Posterior cingulate gyrus (tissue), 11 donors: ENCODE measurements at places on chromosomes 4 and X.

DNA sequence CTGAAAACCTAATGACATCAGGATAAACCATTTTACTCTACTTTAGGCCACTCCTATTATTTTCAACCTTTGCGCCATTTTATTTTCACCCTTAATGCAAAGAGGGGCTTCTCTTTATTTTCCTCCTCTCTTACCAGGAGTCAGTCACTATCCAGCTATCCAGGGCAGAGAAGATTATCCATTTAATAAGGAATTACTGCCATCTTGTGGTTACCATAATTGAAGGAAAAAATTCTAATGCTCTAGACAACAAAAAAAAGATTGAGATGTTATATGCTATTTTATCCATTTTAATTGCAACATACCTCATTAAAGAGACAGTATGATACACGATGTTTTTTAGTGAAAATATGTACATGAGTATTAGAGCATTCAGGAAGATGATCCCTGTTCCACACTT, 514.5 kb upstream of the FAM241A start:
- no peak for DNase-seq

DNA sequence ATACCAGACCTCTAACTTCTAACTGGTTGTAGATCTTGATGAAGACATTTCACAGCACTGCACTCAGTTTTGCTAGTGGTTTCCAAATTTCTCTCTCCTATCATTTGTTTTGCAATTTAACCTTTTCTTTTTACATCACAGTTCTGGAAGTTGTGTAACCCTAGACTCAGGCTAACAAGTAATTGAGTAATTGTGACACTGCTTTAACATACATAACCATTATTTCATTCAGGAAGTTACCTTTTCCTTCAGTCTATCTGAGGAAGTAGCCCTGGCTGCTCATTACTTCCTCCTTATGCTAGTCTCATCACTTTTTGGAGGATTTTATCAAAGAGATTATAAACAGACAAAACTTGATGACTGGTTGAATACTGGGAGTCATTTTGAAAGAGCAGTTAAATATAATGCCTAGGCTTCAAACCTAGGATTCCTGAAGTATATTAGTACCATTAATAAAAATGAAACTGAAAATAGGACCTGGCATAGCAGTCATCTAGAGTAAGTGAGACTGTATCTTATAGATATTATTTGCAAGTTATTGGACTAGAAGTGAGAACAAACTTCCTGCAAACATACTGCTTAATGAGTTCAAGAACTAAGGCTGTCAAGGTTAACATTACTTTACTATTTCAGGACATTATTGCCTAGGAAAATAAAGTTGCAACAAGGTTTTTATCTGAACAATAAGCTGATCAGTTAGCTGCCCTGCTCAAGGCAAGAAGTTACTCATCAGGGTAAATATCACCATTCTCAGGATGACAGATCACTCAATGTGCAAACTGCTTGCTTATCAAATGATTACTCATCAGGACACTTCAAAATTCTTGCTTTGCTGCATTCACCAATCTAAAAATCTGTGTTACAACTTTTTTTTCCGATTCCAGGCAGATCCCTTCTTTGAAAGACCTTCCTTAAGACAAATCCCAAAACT, 25.6 kb upstream of the TEX13C start:
- no peak for DNase-seq

GRCh38 chrX:72037601-72038000, 94.1 kb downstream of the RTL5 start:
- DNase-seq: no peak

DNA sequence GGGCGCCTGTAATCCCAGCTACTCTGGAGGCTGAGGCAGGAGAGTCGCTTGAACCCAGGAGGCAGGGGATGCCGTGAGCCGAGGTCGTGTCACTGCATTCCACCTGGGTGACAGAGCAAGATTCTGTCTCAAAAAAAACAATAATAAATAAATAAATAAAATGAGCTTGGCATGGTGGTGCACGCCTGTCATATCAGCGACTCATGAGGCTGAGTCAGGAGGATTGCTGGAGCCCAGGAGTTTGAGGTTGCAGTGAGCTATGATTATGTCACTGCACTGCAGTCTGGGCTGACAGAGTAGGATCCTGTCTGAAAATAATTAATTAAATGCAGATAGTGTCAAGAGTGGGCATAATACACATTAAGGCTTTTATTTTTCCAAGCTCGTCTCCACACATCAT, 77.5 kb downstream of the DHRSX start:
- no peak for DNase-seq

GRCh38 chr4:5469861-5470260, 238.5 kb downstream of the EVC2 start:
- no peak for DNase-seq

- DNase-seq: peak; percentile 84
Measured at GRCh38 chrX:48897625-48898306, at the start of the genes PQBP1 and TIMM17B. Gene PQBP1, plus strand, starts transcription at chrX:48897930. Its CDS starts 580 bp downstream, at chrX:48898510. Gene TIMM17B, minus strand, starts transcription at chrX:48897768. Its CDS starts 19 bp downstream, at chrX:48897749.

DNA sequence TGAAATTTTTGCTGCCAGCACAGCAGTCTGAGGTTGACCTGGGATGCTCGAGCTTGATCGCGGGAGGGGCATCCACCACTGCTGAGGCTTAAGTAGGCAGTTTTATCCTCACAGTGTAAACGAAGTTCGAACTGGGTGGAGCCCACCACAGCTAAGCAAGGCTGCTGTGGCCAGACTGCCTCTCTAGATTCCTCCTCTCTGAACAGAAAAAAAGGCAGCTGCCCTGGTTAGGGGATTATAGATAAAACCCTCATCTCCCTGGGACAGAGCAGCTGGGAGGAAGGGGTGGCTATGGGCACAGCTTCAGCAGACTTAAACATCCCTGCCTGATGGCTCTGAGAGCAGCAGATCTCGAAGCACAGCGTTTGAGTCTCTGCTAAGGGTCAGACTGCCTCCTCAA, 314.6 kb downstream of the STPG2 start:
- no peak for DNase-seq

- DNase-seq: no peak
Measured at GRCh38 chr4:189600718-189601435, 339.8 kb upstream of the FRG1 start.

GRCh38 chr4:94650134-94650495, 107.6 kb upstream of the BMPR1B start:
- no peak for DNase-seq

- no peak for DNase-seq
Measured at GRCh38 chrX:13396924-13397323, 77.1 kb upstream of the ATXN3L start.

- peak; percentile 89 for DNase-seq
Measured at GRCh38 chrX:118807151-118808017, 16.2 kb upstream of the ZCCHC12 start.

GRCh38 chr4:126344472-126344871, 1029.7 kb downstream of the FAT4 start:
- no peak for DNase-seq

- DNase-seq: no peak
Measured at GRCh38 chr4:623914-624566, 1.3 kb upstream of the PDE6B start.

DNA sequence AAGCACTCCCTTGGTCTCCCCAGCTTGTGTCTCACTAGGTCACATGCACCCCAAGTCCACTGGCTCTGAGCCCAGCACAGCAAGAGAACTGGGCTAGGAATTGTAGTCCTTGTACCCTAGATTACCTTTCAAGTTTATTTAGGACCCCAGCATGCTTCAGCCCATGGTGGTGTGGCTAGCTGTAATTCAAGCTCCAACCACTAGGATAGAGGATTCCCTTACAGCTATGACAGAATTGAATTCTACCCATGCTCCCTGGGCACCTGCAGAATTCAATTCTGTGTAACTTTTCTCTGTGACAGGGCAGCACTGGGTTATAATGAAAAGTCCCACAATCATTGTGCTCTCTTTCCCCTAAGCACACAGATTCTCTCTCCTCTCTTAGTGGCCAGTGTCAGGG, 253.8 kb upstream of the DMD start:
- DNase-seq: no peak

GRCh38 chr4:136637071-136637777, 895.1 kb downstream of the PCDH18 start:
- no peak for DNase-seq

- no peak for DNase-seq
Measured at GRCh38 chrX:151754047-151754429, 19.5 kb downstream of the CNGA2 start.

DNA sequence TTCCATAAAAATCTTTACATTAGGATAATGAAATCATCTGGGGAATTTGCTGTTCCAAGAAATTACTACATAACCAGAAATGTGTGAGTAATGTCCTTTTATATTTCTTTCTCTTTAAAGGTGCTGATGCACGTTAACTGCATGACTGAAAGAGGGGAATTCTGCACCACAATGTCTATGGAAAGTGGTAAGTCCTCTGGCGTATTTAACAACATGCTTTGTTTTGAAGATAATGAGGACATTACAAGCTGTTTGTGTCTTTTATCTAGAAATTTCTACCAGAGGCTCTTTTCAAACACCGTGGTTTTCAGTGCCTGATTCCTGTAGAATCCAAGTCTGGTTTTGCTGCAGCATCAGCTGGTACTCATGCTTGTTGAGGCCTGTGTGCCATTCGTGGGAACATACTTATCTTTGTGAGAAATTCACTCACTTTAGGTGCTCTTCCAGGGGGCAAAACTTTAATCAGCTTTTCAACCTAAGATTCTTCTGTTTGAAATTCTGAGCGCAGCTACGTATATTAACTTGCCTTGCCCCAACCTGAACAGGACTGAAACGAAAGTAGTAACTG, 257.2 kb downstream of the PDHA2 start:
- DNase-seq: no peak

- DNase-seq: peak; percentile 5
Measured at GRCh38 chr4:1505511-1506460, 99.5 kb upstream of the NKX1-1 start.

DNA sequence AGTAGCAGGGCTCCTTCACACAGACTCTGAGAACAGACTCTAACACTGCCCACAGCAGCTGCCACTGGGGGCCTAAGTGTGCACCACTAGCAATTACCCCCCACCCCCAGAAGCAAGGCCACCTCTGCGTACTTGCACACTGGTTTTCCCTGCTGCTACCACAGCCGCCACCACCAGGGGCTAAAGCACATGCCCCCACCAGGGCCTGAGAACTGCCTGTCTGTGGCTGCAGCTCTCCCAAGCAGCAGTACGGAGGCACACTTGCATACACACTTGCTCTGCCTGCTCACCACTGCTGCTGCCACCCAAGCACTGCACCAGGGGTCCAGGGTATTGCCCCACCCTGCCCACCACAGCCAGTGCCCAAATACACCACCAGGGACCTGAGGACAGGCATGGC, 59.6 kb downstream of the SCML2 start:
- DNase-seq: no peak

DNA sequence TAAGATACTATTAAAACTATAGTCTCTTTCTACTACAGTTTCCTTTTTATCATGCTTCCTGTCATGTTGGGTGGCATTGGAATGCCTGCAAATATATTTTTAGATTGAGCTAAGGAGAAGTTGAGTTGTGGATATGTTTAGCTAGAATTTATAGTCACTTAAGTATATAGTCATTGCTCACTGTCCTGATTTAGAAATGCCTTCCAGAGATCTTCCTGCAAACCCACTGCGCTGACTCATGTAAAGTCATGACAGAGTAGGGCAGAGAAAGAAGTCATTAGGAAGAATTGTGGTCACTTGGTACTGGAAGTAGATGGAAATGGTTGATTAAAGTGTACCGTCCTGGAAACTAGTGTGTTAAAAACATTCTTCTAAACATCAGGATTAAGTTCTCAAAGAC, 490.3 kb upstream of the PABPC4L start:
- DNase-seq: no peak

GRCh38 chr4:181793096-181793495, 450.1 kb upstream of the TENM3 start:
- no peak for DNase-seq

GRCh38 chr4:8260656-8261111, 8.9 kb upstream of the HTRA3 start:
- no peak for DNase-seq

DNA sequence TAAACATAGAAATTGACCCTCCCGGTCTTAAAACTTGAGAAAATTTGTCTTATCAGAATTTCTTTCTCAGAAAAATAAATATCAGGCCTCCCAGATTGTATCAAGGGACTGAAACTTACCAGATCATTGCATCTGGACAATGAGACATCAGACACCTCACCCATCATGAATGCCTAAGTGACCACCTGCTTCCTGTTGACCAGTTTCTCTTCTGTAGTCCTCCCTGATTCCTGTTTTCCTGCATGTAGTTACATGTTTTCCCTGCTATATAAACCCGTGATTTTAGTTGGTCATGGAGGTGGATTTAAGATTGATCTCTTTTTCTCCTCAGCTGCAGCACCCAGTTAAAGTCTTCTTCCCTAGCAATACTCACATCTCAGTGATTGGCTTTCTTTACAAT, 548.1 kb downstream of the PPP4R3C start:
- DNase-seq: no peak

DNA sequence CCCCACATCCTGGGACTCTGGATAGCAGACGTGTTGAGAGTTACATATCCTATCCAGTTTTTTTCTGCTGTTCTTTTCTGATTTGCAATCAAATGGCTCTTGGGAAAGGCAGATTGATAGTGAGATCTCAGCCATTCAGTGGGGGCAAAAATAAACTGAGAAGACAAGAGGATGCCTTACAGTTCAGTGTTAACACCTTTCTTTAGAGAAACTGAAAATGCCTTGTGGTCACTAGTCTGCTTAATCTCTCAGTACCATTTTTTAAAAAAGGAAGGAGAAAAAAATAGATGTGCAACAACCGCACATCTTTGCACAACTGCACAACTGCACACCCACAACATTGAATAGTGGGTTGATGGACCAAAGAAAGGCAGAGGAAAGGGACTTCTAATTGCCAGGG, 109.3 kb downstream of the ARHGEF9 start:
- no peak for DNase-seq

GRCh38 chr4:47852136-47852535, 14.3 kb upstream of the CORIN start:
- no peak for DNase-seq

GRCh38 chr4:74098427-74098994, 484 bp downstream of the CXCL2 start:
- no peak for DNase-seq

DNA sequence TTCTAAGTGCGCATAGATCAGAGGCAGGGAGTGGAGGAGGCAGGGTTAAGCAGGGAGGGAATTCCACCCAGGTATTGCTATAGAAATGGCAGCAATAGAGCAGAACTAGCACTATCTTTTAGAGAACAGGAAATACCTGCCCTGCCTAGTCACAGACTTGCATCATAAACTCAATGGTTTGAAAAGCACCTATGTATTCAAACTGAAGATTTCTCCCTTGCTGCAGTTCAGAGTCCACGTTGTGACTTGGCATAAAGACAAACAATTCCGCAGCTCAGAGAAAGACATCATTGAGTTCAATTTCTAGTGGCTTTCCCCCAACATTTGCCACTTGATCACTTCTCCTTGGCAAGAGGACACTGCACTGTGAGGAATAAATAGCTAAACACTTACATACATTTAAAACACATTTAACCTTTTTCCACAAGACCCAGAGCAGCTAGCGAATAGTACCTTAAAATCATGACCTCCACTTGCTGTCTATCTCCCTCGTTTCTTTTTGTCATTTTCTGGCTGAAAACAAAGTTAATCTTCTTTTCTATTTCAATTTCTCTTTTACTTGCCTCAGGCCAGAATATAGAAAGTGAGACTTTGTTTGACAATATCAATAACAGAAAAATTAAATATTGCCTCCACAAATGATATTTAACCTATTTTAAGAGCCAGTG, 42.4 kb downstream of the SLC7A11 start:
- DNase-seq: no peak
